CD4-positive, alpha-beta T cell treated with Interleukin-6 at 100 ng/mL for 8 hours (primary cell): ENCODE measurements at places on chromosomes 16 and 17.

- no peak for DNase-seq
Measured at GRCh38 chr16:87541872-87542234, 49.0 kb upstream of the ZCCHC14 start.

- DNase-seq, result no peak
Measured at GRCh38 chr17:81063106-81064093, 28.4 kb downstream of the BAIAP2 start.

DNA sequence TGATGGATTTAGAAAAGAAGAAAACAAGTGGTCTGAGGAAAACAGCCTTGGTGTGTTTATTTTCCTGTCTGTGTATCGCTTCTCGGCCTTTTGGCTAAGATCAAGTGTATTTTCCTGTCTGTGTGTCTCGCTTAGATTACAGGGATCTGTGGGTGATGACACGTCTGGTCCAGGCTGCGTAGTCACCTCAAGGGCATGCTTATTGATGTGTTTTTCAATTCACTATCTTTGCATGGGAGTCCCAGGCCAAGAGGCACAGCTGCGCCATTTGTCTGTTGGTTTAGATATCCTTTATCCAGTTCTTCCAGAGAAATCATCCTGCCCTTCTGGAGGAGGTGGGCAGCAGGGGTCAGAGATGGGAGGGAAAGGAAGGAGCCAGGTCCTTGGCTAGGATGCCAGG, 47.1 kb upstream of the STH start:
- no peak for DNase-seq

- no peak for DNase-seq
Measured at GRCh38 chr17:47252209-47252608, 1.4 kb upstream of the ITGB3 start.

DNA sequence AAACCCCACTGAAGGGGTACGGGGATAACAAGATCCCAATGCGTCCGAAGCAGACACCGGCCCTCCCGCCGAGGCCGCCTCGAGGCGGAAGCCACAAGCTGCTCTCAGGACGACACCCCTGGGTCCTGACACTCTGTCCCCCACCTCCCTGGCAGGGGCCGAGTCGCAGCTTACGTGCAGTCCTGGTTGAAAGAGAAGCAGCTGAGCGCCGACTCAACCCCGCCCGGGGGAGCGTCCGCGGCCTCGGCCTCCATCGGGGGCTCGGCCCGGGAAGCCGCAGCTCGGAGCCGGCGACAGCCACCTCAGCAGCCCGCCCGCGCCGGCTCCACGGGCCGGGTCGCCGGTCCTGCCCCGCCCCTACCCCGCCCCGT, at the start of gene WIPI1:
WIPI1 (minus strand) TSS at position 329 of the 371 bp plus-strand sequence; CDS start at position 254, 75 bp downstream.
- DNase-seq, result no peak

DNA sequence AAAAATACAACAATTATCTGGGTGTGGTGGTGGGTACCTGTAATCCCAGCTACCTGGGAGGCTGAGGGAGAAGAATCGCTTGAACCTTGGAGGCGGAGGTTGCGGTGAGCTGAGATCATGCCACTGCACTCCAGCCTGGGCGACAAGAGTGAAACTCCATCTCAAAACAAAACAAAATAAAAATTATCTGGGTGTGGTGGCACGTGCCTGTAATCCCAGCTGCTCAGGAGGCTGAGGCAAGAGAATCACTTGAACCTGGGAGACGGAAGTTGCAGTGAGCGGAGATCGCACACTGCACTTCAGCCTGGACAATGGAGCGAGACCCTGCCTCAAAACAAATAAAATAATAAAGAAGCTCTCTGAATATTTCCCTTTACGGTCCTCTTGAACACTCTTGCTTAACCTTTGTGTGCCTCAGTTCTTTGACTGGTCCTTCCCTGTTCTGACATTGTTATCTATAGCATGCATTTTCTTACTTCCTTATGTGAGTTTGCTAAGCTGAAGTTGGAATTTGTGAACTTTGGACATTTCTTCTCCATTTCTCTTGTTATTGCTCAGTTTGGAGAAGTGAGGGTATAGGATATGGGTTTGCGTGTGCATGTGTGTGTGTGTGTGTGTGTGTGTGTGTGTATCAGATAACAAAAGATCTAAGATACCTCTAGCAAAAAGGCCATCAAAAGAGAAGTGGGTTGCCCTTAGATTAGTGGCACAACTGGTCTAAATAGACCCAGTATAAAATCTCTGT, 29.7 kb upstream of the WSB1 start:
- no peak for DNase-seq

DNA sequence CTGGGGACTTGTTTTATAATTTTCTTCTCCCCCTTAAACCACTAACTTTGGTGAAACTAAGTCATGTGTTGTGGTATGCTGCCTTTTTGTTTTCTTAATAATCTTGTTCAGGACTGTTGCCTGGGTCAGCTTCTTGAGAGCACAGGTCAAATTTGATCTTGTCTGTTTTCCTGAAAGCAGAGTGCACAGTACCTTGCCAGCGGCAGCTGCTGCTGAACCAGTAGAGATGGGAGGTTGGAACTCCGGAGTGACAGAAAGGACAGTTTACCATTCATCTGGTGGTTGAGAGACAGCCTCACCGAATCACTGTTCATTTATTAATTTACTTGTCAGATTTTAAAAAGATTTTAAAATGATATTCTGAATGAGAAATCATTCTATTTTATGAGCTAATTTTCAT, 125.0 kb downstream of the PHKB start:
- DNase-seq, result no peak

DNA sequence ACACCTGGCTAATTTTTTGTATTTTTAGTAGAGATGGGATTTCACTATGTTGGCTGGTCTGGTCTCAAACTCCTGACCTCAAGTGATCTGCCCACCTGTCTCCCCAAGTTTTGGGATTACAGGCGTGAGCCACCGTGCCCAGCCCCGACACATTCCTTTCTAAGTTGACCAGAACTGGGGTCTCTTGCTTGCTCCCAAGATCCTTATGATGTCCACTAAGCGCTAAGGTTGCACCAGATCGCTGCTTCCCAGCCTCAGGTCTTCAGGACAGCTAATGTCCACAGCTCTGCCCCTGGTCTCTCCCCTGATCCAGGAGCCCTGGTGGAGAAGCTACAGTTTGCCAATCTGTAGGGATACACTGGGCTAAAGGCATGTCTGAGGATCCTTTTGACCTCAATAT, 29.5 kb downstream of the NSMCE1 start:
- DNase-seq, result no peak

GRCh38 chr17:74569020-74570003, 2.0 kb upstream of the CD300H start:
- no peak for DNase-seq

DNA sequence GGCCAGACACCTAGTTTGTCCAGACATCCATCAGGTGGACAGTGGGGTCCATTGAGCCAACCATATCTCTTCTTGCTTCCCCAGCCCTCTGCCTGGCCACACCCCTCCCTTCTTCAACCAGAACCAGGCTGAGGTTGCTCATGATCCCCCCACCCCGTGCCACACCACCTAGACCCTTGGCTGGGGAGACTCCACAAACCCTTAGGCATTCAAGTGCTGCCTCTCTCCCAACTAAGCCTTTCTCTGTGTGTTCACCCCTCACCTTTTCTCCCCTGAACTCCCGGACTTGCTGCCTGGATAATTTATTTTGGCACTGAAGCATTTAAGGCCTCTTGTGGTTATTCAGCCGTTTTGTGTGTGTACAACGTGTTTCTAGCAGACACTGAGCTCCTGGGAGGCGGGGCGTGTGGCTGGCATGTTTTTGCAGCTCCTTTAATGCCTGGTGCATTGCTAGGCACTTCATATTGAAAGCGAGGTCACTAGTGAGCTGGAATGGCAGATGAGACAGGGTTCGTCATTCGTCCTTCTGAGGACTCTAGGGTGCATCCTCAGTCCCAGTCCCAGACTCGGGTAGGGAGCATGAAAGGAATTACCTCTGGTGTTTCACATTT, 28.7 kb downstream of the CACNA1G start:
- DNase-seq, result no peak

DNA sequence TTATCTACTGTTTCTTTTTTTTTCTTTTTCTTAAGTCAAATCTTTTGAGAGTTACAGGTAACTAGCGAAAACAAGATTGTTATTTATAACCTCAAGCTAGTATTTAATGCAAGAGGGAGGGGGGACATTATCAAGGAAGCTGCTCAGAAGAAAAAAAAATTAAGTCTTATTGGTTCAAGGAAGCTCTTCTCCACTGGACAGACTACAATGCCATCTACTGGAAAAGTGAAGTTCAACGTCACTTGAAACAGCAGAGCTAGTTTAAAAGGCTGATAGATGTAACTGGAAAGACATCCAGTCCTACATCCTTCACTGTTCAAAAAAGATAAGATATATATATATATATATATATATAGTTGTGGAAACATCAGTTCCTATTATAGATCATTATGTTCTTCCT, 418.0 kb upstream of the PSMD7 start:
- no peak for DNase-seq

GRCh38 chr16:48109475-48109874, 46.3 kb downstream of the ABCC12 start:
- DNase-seq, result no peak

- peak; percentile 60 for DNase-seq
Measured at GRCh38 chr16:80591071-80591915, 50.5 kb downstream of the DYNLRB2 start.

- DNase-seq, result no peak
Measured at GRCh38 chr16:75266738-75267630, 15.6 kb upstream of the BCAR1 start.

GRCh38 chr16:970386-970765, 408 bp downstream of the LMF1 start:
- no peak for DNase-seq

GRCh38 chr16:6446370-6446769, 886.3 kb upstream of the RBFOX1 start:
- no peak for DNase-seq

DNA sequence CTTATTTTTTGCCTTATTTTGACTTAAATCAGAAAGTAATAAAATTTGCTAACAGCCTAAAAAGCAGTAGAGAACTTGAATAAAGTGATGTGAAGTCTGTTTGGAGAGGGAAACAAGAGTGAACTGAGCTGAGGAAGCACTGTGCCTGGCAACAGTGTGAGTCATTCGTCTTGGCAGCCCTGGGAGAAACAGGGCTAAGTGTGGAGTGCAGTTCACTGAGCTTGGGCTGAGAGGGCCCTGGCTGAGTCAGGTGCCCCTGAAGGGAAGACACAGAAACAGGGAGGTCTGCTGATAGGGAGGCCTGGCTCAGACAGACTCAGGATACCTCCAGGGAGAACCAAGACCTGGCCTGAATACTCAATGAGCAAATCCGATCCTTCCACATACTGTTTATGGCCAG, 132.1 kb downstream of the HS3ST4 start:
- no peak for DNase-seq

DNA sequence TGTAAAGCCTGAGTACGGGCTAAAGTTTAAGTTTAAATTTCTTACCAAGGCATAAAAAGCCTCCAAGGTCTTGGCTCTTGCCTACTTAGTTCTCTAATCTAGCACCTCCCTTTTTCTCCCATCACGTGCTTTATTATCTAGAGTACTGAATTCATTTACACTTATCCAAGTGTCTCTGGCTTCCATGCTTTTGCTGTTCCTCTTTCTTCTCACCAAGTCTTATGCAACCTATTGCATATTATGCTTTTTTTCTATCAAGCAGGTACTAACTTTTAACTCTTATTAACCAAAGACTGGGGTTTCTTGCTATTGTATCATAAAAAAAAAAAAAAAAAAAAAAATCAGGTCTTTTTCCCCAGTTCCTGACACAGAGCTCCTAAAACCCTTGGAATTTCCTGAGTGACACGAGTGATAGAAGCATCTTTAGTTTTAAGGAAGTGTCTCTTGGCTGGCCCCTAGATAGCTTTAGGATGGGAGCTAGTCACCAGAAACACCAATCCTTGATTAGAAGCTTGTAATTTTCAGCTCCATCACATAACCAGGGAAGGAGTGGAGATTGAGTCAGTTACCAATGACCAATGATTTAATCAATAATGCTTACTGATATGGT, 44.9 kb downstream of the SSH2 start:
- no peak for DNase-seq

DNA sequence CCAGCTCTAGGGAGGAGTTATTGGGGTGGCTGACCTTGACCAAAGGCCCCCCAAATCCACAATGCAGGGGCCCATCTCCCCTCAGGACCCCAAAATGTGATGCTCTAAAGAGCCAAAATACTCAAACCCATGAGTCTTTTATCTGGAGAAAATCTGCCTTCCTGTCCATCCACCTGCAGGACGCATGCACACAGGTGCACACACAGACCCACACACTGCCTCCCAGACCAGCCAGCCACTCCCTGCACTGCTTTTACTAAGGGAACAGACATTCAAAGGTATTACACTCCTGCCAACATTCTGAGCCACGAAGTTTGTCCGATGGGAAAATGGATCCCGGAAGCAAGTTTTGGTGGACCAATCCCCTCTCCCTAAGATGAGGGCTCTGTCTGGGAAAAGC, 76.1 kb upstream of the CDH5 start:
- DNase-seq, result no peak

DNA sequence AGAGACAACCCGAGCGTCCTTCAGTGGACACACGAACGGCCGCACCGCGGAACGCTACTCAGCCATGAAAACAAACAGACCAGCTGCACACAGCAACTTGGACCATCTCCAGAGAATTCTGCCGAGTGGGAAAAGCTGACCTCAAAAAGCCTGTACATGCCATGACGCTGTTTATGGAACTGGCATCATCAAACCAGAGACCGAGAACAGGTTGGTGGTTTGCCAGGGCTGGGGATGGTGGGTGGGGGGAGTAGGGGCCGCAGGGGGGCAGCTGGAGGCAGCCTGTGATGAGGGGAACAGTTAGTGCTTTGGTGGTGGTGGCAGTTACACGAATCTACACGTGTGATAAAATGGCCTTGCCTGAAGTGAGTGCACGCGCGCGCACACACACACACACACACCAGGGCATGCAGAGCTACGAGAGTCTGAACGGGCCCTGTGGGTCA, 169.8 kb downstream of the LAT start:
- no peak for DNase-seq

- no peak for DNase-seq
Measured at GRCh38 chr17:13346592-13346991, 255.1 kb downstream of the HS3ST3A1 start.

- no peak for DNase-seq
Measured at GRCh38 chr16:48252013-48252412, 4.7 kb upstream of the ABCC11 start.

GRCh38 chr17:20944014-20944865, 98.6 kb downstream of the USP22 start:
- no peak for DNase-seq

GRCh38 chr16:85129876-85130704, 17.8 kb upstream of the CIBAR2 start:
- DNase-seq, result no peak

- DNase-seq, result no peak
Measured at GRCh38 chr17:9183306-9183705, 162.0 kb downstream of the NTN1 start.
